ENCODE measurements at places on chromosomes 1 and 21.

- no peak for DNase-seq
These were observed 273.1 kb downstream of the MRPL39 start for GRCh38 chr21:25334046-25334730.

DNA sequence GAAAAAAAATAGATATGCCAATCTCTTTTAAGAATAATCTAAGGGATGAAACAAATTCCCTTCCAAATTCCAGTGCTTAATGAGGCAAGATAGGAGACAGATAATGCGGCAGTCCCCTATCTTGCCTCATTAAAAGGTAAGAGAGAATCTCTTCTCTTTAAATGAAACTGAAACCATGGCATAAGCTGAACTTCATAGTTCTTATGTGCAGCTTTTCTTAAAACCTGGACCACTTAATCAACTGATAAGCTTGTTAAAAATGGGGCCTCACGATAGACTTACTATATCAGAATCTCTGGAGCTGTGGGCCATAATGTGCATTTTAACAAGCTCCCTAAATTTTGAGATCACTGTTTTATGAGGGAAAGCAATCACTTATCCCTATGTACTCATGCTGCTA lies 79.2 kb downstream of the NIBAN1 start:
- no peak for DNase-seq

- DNase-seq: peak; percentile 3
These were observed 43.2 kb upstream of the VAMP3 start for GRCh38 chr1:7727809-7728471.

- no peak for DNase-seq
These were observed 25.7 kb downstream of the TRIM33 start for GRCh38 chr1:114485286-114485685.

DNA sequence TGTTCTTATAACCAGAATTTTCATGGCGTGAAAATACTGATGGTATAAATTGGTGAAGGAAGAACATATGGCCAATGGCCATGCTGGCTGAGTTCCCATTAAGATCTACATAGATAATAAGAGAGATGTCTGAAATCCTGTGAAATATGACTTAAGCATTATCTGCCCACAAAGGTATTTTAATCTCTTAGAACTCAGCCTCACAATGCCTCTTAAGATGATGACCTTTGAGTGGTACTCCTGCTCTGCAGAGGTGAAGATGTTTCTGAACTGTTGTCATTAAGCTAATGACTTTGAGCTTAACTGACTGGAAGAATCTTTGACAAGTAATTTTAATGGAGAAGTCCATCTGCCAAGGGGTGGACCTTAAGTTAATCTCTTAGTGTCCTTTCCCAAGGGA lies 148.7 kb downstream of the ZNF326 start:
- DNase-seq: no peak

GRCh38 chr1:217373761-217374701 lies 256.9 kb downstream of the GPATCH2 start:
- no peak for DNase-seq

DNA sequence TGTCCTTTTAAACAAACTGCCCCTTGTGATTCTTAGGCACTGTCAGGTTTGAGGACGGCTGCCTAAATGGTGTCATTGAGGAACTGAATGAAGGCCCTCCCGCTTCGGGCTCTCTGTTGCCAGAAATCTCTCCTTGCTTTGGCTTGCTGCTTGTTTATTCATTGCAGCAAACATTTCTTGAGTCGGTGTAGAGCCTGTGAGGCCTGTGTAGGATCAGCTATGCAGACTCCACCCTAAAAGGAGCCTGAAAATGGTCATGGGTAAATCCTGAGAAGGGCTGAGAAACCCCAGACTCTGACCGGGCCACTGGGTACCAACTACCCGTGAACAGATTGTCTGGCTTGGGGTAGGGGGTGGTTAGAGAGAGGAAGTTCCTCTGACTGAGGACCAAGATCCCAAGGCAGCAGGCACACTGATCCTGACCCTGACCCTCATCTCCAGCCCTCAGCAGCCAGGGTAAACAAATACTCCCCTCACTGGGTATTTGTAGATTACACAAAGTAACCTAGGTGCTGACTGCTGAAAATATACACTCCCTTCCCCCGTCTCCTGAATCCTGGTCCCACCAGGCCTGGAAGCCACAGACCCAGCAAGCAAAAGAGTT lies 3.1 kb downstream of the IL6R start:
- DNase-seq: no peak

DNA sequence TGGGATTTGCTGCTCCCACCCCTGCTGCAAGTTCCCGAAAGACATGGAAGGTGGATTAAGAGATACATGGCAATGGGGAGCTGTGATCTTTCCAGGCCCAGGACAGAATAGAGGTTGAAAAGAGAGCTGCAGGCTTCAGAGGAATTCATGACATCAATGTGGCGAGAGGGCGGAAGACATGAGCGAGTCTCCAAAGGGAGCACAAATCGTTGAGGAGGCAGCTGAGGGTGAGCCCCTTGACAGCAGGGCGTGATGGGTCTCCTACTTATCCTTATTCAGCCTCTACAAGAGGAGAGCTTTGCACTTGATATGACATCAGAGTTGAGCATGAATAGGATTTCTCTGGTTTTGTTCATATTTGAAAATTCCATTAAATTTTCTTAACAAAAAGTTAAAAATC lies 45.5 kb upstream of the TACSTD2 start:
- DNase-seq: no peak

- DNase-seq: no peak
These were observed 6.0 kb upstream of the NLRP3 start for GRCh38 chr1:247409869-247410544.

DNA sequence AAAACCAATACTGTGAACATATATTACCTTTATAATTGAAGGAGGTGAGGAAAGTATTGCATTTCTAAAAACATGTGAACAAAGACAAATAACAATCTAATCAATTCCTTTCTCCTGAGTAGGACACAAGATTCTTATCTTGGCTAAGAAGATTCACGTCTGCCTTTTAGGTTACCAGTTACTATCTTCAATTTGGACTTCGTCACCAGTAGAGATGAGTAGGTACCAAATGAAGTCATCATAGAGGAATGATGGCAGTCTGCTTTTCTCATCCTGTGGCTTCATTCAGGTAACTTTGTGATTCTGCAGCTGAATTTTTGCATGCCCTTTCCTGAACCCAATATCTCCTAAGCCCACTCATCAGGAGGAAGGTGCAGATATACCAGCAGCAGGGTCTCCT lies 32.4 kb downstream of the ASTN1 start:
- no peak for DNase-seq

DNA sequence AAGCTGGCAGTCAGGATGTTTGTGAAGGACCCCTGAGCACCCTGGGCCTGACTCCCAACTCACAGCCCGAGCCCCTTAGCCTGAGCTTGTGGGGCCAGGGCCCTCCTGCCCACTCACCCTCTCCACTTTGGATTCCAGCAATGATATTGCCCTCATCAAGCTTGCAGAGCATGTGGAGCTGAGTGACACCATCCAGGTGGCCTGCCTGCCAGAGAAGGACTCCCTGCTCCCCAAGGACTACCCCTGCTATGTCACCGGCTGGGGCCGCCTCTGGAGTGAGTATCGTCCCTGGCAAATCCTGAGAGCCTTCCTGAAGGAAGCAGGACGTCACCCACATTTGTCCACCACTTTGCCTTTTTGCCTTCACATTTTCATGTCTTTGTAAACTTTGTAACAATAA lies 5.0 kb downstream of the CTRC start:
- no peak for DNase-seq

GRCh38 chr1:199279872-199280645 lies 641.2 kb downstream of the PTPRC start:
- DNase-seq: no peak

DNA sequence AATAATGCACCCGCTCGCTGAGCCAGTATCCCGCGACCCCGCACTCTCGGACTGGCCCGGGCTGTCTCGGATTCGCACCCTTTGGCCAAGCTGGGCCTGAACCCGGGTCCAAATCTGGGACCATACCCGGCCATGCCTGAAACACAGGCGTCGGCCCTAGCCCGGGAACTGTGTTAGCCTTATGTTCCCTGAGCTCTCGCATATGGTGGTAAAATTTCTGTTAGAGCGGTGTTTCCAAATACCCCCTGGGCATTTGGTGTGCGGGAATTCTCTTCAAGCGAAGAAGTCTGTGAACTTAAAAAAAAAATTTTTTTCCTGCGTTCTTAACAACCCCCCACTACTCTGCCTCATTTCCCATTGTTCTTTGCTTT lies 3.1 kb downstream of the RNF220 start:
- DNase-seq: no peak

- no peak for DNase-seq
These were observed 555.0 kb upstream of the ADGRL4 start for GRCh38 chr1:79561521-79561978.

GRCh38 chr1:11940260-11940921 lies 5.9 kb downstream of the PLOD1 start:
- no peak for DNase-seq

DNA sequence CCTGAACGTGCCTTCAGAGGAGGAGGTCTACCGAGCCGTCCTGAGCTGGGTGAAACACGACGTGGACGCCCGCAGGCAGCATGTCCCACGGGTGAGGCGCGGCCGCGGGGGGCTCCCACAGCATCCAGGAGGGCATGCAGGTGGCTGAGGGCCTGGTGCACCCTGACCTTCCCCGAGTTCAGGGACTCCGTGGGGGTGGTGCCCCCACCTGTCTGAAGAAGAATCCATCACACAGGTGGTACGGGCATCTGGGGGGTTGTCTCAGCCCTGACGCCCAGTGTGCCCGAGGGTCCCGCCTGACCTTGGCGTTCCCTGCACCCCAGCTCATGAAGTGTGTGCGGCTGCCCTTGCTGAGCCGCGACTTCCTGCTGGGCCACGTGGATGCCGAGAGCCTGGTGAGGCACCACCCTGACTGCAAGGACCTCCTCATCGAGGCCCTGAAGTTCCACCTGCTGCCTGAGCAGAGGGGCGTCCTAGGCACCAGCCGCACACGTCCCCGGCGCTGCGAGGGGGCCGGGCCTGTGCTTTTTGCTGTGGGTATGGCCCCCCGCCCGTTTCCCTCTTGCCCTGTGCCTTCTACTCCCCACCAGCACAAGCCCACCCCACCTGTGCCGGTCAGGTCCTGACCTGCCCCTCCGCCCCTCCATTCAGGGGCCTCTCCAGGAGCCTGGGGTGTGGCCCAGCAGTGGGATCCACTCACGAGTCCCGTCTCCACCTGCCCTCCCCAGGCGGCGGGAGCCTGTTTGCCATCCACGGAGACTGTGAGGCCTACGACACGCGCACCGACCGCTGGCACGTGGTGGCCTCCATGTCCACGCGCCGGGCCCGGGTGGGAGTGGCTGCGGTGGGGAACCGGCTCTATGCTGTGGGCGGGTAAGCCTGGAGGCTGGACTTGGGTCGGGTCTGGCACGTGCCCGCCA lies 2.3 kb downstream of the KLHL17 start:
- DNase-seq: no peak

DNA sequence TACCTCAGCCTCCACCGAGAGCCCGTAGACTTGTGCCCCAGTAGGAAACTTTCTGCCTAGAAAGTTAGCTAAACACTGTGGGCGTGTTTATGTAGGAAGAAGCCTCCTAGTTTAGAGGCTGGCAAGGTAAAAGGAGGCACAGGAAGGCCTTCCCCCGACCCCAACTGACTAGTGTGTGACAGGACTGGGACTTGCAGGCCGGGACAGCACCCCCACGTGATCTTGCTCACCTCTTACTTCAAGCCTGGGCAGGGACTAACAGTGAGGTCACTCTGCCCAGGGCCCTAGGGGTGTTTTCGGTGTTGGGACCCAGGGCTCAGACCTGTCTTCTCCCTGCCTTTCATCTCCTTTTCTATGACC lies 392 bp upstream of the TAGLN2 start:
- DNase-seq: no peak

GRCh38 chr1:198328458-198329032 lies 171.7 kb downstream of the NEK7 start:
- no peak for DNase-seq

DNA sequence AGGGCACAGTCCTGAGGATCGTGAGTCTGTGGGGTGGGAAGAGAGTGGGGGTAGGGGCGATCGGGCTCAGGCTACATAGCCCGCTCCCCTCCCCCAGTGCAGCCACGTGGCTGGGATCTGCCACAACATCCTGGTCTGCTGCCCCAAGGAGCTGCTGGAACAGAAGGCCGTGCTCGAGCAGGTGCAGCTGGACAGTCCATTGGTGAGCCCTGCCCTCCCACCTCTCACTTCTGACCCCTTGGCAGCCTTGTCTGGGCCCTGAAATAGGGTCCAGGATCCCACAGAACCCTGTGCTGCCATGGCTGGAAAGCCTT lies 5.0 kb downstream of the CNKSR1 start:
- DNase-seq: no peak

DNA sequence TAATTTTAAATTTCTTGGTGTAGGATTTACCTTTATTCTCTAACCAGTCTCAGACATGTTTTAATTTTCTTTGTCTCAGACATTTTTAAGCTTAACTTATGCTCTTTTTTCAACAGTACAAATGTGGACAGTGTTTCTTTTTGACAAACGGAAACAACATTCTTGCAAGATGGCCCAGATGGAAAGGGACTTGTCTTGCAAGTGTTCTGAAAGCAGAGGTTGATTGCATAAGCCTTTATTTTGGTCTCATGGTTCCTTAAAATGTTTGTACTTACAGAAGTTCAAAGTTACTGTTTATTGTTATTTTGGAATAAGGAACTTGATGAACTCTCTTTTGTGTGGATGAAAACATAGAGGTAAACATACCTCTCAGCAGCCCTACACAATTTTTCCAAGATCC lies 22.9 kb downstream of the SMAP2 start:
- no peak for DNase-seq

DNA sequence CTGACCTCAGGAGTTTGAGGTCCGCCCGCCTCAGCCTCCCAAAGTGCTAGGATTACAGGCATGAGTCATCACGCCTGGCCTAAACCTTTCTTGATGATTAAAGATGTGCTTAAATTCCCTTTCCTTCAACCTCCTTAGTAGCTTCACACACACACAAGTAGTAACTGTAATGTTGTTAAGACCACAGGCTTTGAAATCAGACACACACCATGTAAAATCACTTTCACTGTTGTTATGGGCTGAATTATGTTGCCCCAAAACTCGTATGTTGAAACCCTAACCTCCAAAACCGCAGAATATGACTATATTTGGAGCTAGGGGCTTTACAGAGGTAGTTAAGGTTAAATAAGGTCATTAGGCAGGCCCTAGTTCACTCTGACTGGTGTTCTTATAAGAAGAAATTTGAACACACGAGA lies 180.2 kb downstream of the NR5A2 start:
- DNase-seq: no peak

DNA sequence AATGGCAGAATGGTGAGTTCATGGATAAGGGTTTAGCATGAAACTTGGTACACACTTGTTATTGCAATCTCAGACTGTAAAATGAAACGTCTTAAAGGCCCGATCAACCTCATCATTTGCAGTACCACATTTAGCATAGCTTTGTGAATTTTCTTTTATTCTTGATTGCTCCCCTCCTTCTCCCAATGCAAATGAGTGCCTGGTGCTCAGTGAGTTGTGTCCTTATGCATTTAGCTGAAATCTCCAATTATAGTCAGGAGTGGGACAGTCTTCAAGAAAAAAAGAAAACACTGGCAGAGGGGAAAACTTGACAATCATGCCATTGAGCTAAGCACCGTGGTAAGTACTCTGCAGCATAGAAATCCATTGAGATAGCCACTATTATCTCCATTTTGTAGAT lies 161.0 kb upstream of the HMCN1 start:
- DNase-seq: no peak

- DNase-seq: no peak
These were observed 15.4 kb upstream of the VSIG8 start for GRCh38 chr1:159877695-159878444.

GRCh38 chr1:207935166-207935583 lies 24.2 kb upstream of the CD34 start:
- no peak for DNase-seq

Measured in SHP77 (cell line).